ENCODE measurements at places on chromosomes 3 and 15. TPM values are rescaled to one million over a fixed set of nuclear protein-coding genes. Genes with fewer than 3 reads are reported as not detected.

SPSB4 gene
- total RNA-seq, result not detected

PRR20G gene
- not detected for total RNA-seq

NCK1 gene
- 37.2 TPM for total RNA-seq

BRPF1 gene
- 58.8 TPM for total RNA-seq

ANKRD63 gene
- total RNA-seq, result not detected

VEPH1 gene
- total RNA-seq, result not detected

ZPLD1 gene
- total RNA-seq, result not detected

COL7A1 gene
- 1.0 TPM for total RNA-seq

SYNM gene
- 6.7 TPM for total RNA-seq

U2SURP gene
- 147 TPM for total RNA-seq

SH3GL3 gene
- not detected for total RNA-seq

IL20RB gene
- 1.9 TPM for total RNA-seq

TRIM42 gene
- total RNA-seq, result not detected

MST1R gene
- 1.7 TPM for total RNA-seq

CISH gene
- 400 TPM for total RNA-seq

IQCB1 gene
- total RNA-seq, result 29.5 TPM

STRA6 gene
- not detected for total RNA-seq

SLC6A1 gene
- total RNA-seq, result not detected

ERICH6 gene
- not detected for total RNA-seq

CHRM5 gene
- not detected for total RNA-seq

STXBP5L gene
- not detected for total RNA-seq

PRSS50 gene
- total RNA-seq, result not detected

UBE2E2 gene
- 5.7 TPM for total RNA-seq

DENND4A gene
- 50.4 TPM for total RNA-seq

ST3GAL6 gene
- 0.62 TPM for total RNA-seq

AMIGO3 gene
- 0.61 TPM for total RNA-seq

SLC38A3 gene
- not detected for total RNA-seq

GOLGA8S gene
- total RNA-seq, result 1.2 TPM

SNRPA1 gene
- total RNA-seq, result 121 TPM

PLSCR5 gene
- not detected for total RNA-seq

CDHR4 gene
- total RNA-seq, result 0.22 TPM

TGM5 gene
- total RNA-seq, result 0.11 TPM

POMGNT2 gene
- 7.6 TPM for total RNA-seq

C15orf62 gene
- 2.4 TPM for total RNA-seq

LYZL4 gene
- not detected for total RNA-seq

ADAMTS9 gene
- total RNA-seq, result not detected

TOPBP1 gene
- 84.0 TPM for total RNA-seq

GP9 gene
- not detected for total RNA-seq

ANKRD34C gene
- total RNA-seq, result not detected

FGF7 gene
- not detected for total RNA-seq

ARPP21 gene
- total RNA-seq, result not detected

DPPA2 gene
- not detected for total RNA-seq

ZNF662 gene
- total RNA-seq, result 2.5 TPM

SI gene
- not detected for total RNA-seq

OR5AC2 gene
- not detected for total RNA-seq

SRGAP3 gene
- 4.9 TPM for total RNA-seq

NANOGP8 gene
- not detected for total RNA-seq

FANCD2OS gene
- not detected for total RNA-seq

CCR8 gene
- total RNA-seq, result 1.1 TPM

FOXB1 gene
- 0.78 TPM for total RNA-seq

SCN11A gene
- total RNA-seq, result 0.08 TPM

Measured in activated naive CD8-positive, alpha-beta T cell treated with anti-CD3 and anti-CD28 coated beads, Interleukin-2, amount 10 ng/mL, durations not matched to agents 7 days and 5 days (primary cell).